ENCODE measurements at places on chromosomes 7 and 10.
A peak's percentile ranks its signal among the peaks of the same experiment; 100 is the strongest.

DNA sequence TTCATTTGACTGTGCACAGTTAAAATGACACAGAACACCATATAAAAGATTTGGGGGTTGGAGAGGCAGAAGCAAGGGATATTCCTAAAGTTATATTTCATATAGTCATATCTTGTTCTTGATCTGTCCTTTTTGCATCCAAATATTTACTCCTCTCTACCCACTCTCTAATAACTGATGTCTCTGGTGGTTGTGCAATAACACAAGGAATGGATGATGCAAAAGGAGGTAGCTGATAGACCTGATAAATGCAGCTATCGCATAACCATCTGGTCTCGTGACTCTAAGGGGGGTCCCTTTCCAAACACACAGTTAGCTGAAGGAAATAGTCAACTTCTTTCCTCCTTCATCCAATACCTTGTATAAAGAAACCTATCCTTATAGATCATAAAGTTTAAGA lies 123.1 kb downstream of the POLR1F start:
- DNase-seq, result no peak

GRCh38 chr7:34128762-34129161 lies 223.4 kb downstream of the BMPER start:
- DNase-seq, result peak; percentile 77

DNA sequence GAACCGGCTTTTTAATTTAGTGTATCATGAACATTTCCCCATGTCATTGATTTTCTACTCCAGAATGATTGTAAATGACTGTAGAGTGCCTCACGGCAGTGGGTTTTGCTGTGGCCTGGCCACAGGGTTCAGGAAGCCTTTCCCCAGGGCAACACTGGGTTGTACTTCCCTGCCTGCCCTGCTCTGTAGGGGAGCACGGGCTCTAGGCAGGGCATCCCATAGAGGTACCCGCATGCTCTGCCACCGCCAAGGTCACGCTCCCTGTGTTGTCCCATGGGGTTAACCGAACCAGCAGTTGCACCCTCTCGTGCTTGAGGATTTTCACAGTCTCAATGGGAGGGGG lies 63.8 kb downstream of the BPGM start:
- no peak for DNase-seq

DNA sequence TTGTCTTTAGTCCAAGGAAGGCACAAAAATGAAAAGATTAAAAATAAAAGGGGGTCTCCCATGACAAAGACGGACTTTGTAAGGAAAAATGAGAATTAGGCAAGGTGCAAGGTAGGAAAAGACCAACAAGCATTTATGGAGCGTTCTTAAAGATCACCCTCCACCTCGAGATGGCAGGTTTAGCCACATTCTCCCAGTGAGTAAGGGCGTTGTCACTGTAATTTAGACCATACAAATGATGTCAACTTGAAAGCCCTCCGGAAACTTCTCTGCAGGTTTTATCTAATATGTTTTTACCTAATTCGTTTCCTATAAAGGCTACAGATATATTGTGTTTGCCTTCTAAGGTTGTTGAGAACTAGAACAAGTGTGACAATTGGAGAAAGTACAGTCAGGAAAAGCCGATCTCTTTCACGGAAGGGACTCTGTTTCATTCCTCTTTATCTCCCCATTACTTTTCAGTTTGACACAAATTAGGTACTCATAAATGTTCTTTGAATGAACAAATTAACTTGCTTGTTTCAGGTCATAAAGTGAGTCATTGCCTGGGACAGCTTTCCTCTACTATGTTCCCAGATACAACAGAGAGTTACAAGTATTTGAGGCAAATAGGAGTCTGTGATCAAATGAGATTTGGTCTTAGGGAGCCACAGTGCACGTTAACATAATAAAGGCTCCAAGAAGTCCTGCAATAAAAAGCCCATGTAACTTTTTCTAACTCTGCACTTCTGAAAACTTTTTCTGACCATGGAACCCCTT lies 102.6 kb upstream of the HABP2 start:
- DNase-seq, result no peak

- DNase-seq, result no peak
These were observed 212.9 kb downstream of the COBL start for GRCh38 chr7:51103718-51104117.

GRCh38 chr7:154503962-154504550 lies 451.9 kb downstream of the DPP6 start:
- no peak for DNase-seq

DNA sequence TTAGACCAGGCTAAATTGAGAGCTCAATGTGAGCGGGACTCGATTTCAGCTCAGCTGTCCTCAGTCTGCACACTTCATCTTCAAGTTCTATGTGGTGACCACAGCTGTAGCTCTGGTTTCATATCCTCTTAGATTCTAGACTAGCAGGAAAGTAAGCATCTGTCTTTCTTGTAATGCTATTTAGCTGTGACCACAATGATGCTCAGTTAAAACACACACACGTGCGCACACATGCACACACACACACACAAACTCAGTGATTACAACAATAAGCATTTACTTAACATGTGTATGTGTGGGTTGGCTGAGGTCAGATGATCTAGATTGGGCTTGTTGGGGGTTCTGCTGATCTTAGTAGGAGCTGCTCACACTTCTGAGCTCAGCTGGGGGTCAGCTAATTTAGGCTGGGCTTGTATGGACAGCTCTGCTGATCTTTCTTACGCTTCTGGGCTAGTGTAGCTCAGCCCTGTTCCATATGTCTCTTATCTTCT lies 82.5 kb downstream of the ZNF365 start:
- DNase-seq, result no peak

DNA sequence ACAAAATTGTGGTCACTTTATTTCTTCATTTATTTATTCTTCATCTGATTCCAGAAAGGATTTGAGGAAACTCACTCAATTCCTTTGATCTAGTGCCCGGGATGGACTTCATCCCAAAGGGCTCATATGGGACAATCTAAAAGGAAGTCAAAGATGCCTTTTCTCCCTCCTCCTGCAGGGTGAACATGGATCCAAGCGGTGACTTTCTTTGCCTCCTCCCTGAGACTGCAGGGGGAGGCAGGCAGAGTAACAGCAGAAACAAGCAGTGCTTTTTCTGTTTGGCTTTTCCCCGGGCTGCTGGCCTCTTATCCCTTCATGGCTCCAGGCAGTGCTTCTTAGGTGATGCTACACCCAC lies 10.0 kb upstream of the DNMBP start:
- peak; percentile 37 for DNase-seq

DNA sequence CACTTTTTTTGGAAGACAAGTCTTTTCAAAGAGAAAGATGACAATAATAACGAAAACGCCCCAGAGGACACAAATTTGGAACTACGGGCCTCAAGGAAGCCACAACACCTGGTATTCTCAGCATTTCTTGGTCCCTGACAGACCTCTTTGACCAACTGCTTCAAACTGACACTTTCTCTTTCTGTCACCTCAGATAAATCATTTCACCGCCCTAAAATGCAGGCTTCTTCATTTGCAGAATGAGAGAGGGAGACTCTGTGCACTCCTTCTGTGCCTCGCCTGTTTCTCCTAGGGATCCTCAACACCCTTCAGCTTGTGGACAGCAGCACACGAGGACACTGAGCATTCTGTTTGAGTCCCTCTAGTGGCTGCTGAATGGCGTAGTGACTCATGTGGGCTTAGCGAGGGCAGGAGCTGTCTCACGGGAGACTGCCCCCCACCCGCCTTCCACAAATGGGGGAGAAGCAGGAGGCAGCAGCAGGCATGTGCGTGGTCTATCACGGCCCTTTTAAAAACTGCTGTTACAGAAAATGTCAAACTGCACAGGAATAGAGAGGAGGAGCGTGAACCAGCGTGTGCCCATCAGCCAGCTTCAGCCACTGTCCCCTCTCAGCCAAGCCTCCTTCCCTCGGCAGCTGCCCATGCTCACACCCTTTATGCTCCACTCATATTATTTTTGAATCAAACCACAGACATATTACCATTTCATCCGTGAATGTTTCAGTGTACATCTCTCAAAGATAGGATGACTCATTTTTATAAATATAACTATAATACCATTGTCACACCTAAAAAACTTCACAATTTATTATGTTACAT lies 41.4 kb downstream of the GSDME start:
- DNase-seq, result peak; percentile 74

Measured in hepatic stellate cell (primary cell).